ENCODE measurements at places on chromosomes 6 and 20. TPM values are rescaled to one million over a fixed set of nuclear protein-coding genes. Genes with fewer than 3 reads are reported as not detected.

Gene ZNF334
- total RNA-seq = 1.7 TPM

Gene SPTLC3
- 4.2 TPM for total RNA-seq

Gene OTOR
- total RNA-seq = not detected

Gene MDFI
- total RNA-seq = 3.4 TPM

Gene TFAP2C
- not detected for total RNA-seq

Gene ACTL10
- 4.2 TPM for total RNA-seq

Gene HTR1E
- 0.15 TPM for total RNA-seq

Gene ABCC10
- 19.1 TPM for total RNA-seq

Gene DEFB124
- total RNA-seq = not detected

Gene RAD21L1
- total RNA-seq = not detected

Gene MATN4
- total RNA-seq = not detected

Gene PROCR
- total RNA-seq = 76.4 TPM

Gene CCN6
- total RNA-seq = 5.4 TPM

Gene LZTS3
- total RNA-seq = 21.7 TPM

- DNase-seq = no peak
Observed at GRCh38 chr20:25250508-25250907, 2.6 kb downstream of the PYGB start.

DNA sequence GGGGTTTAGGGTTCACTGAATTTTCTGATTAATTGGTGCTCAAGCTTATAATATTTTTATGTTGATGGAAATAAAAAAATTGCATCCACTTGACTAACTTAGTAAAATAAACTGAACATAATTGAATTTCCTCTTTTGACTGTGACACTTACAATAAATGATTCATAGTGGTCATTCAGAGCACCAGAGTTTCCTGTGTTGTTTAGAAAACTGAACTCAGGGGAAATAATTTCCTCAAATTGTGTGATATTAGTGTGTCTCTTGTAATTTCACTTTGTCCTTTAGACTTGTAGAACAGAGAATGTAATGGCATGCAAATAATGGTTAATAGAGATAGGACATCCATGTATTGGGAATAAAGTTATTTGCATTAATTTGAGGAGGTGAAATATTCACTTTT lies 319.7 kb upstream of the MAN1A1 start:
- no peak for DNase-seq

GRCh38 chr6:39214846-39215639 lies 14.2 kb downstream of the KCNK5 start:
- DNase-seq = peak; percentile 79

DNA sequence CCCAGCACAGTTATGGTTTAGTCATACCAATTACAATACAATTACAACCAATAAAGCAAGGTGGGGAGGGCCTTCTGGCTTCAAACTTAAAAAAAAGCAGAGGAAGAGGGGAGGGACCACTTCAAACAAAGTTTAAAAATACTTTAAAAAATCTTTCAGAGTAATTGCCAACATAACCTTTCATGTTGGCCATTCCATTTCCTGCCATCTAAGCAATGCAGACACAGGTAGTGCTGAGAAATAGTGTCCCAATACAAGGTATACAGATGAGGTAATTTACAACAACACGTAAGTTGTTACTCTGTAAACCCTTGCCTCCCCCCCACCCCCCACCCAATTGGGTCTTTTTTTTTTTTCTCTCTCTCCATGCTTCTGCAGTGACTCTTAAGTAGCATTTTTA lies 18.8 kb upstream of the TBC1D20 start:
- DNase-seq = no peak

DNA sequence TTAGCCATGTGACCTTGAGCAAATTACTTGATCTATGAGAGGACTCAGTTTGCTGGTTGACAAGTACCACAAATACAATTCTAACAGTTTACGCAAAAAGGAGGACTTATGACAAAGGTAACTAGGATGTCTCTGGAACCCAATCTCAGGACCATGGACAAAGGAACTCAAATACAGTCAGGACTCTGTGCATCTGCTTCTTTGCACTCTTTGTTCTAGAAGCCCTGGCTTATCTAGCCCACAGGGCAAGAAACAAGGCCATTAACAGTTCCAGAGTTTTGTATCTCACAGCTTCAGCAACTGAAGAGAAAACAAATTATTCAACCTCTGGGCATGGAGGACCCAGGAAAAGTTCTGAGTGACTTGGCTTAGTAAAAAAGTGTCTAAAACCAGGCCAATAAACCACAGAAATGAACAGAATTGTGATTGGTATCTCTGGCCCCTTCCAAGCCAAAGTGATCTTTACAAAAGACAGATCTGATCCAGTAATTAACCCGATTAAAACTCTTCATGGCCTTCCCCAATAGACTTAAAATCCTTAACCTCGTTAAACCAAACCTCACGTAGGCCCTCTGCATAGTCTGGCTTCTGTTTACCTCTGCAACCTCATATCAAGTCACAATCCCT lies 5.9 kb downstream of the WASF1 start:
- DNase-seq = no peak

- DNase-seq = peak; percentile 33
Observed at GRCh38 chr6:15621203-15622044, 41.4 kb downstream of the DTNBP1 start.

DNA sequence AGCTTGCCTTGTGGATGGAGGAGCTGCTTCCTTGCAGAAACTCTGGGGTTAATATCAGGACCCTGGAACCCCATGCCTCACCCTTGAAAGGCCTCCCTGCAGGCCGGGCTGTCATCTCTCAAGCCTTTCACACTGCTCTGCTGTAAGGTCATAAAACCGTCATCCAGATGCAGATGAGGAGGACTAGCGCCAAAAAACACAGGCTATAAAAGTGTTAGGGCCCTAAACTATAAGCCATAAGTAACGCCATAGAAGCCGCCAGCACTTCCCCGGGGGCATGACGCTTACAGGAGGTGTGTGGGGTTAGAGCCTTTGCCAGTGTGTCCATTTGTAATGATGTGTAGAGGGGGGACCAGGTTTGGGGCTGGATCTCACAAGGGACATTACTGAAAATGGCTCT lies 47.6 kb downstream of the CDH4 start:
- no peak for DNase-seq

- no peak for DNase-seq
Observed at GRCh38 chr6:64224819-64225218, 589.2 kb downstream of the PHF3 start.

DNA sequence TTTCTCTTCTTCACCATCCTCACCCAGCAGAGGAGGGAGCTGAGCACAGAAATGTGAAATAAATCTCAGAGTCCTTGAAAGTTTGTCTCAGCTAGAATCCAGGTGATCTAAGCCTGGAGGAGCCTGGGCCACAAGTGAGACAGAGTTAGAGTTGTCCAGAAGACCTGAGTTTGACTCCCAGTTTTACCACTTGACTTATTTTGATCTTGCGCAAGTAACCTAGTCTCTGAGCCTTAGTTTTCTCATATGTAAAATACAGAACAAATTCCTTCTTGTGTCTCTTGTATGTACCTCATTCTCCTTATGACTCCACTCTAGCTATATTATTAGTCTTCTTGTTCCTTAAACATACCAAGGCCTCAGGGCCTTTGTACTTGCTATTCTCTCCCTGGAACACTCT lies 36.7 kb downstream of the RALY start:
- no peak for DNase-seq

GRCh38 chr20:12966468-12967085 lies 42.2 kb upstream of the SPTLC3 start:
- DNase-seq = peak; percentile 64

GRCh38 chr6:152170702-152171667 lies 363.5 kb downstream of the ESR1 start:
- no peak for DNase-seq

DNA sequence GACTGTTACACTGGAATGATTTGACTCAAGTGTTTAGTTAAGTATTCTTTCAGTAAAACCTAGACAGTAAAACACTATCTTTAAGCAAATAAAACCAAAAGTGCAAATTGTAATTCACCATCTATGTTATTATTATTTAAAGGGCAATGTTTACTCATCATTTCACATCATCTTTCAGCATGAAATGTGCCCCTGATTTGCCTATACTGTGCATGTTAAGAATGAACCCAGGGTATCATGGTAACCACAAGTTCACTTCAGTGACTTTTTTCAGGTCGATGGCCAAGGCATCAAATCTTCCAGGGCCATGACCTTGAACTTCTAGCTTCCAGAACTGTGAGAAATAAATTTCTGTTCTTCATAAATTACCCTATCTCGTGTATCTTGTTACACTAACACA lies 2.1 kb upstream of the HLA-DOB start:
- no peak for DNase-seq

GRCh38 chr20:21324126-21324525 lies 21.0 kb downstream of the XRN2 start:
- no peak for DNase-seq

GRCh38 chr6:70725817-70726415 lies 58.2 kb downstream of the SMAP1 start:
- no peak for DNase-seq

- DNase-seq = no peak
Observed at GRCh38 chr6:9420316-9421015, 985.1 kb upstream of the SLC35B3 start.

- no peak for DNase-seq
Observed at GRCh38 chr20:24751551-24751950, 197.5 kb upstream of the CST7 start.

DNA sequence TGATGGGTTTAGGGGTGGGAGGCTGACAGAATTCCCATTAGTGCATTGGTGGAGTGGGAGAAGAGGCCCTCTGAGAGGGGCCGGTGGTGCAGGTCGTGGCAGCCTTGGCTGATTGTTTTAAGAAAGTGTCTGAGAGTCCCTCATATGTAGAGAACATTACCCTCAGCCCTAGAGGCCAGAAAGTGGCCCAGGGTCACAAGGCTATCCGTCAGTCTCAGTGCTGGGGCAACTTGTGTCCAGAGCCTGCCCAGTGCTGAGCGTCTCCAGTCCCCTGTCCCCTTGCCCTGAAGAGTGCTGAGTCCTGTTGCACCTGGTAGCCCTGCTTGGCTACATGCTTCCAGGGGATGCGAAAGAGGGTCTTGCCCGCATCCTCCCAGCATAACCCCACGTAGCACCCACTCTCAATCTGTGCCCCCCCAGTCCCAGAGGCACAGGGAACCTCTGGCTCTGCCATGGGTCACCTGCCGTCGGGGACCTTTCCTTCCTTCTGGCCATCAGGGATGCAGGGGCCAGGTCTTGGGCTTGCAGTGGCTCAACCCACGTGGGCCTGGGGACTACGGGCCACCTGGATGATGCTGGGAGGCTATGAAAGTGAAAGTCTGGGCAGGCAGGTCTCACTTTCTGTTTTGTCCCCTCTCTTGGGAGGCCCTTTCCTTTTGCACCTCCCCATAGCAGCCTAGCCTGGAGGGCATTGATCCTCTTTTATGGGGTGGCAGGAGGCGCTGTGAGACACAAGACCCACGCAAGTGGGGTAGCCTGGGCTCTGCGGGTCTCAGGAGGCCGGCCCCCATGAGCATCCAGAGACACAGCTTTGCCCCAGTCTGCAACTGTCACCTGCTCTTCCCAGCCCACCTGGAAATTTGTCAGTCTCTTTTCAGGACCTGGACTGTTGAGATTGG lies 12.2 kb downstream of the DUSP15 start:
- DNase-seq = no peak

DNA sequence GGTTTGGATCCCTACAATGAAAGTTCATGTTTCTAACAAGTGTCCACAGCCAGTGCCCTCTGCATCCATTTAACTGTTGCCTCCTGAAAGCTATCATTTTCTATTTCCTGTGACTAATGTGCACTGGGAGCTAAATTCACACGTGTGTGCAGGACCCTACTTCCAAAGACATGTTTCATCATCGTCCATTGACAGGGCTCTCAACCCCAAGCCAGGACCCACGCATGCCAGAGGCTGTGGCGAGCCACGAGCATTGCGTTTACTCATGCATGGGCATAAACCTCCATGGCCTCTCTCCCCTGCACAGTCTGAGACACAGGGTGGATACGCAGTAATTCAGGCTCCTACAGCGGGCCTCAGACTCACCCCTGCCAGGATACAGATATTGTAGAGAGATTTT lies 153.2 kb downstream of the MAFB start:
- no peak for DNase-seq

DNA sequence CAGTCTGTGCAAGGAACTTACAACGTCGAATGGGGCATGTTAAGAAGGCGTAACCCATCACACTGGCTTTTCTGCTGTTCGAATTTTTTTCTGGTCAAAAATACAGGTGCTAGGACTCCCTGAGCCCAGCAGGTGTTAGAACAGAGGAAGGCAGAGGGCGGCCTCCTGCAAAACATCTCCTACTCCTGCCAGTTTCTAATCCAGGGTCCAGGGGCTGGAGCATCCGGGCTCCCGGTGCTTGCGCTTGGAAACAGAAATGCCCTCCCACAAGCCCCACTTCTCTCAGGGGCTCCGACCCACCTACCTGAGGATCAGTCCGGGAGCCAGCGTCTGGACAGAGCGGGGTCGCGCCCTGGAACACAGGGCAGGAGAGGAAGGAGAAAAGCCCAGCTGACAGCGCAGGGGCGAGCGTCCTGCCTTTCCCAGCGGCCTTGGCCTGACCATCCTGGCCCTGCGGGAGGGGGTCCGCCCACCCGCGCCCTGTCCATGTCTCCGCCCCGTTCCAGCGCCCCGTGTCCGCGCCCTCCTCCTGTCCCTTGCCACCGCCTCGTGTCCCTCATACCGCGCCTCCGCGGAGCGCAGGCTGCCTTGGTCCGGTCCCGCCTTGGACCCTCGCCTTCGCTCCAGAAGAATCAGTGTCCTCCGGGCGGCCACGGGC lies 14.8 kb upstream of the LPA start:
- no peak for DNase-seq

DNA sequence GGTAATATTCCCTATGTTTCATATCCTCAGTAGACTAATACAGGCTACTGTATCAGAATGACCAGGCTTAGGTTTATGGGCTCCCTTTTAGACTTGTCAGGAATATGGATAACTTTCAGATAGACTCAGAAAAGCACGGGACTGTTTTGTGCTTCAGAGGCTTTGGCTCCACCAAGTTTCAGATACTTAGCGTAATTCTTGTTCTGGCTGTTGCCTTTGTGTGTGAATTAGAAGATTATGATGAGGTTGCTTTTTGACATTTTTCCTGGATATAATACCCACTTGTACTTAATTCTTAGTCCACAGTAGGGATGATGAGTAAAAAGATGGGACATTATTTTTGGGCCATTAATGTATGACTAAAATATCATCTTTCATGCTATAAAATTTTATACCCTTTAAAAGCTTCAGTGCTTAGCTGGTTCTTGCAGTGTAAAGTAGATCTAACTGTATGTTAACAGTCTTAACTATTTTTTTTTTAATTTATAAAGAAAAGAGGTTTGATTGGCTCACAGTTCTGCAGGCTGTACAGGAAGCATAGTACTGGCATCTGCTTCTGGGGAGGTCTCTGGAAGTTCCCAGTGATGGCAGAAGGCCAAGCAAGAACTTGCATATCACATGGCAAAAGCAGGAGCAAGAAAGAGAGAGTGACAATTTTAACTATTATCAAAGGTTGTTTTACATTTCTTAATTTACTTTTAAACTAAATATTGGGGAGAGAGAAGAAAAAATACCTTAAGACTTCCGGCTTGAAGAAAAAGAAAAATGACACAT lies 120.7 kb downstream of the ZFAND3 start:
- DNase-seq = peak; percentile 44
